Eye (tissue), 1 donor: ENCODE measurements at places on chromosomes 7 and 10.
A peak's percentile ranks its signal among the peaks of the same experiment; 100 is the strongest.

DNA sequence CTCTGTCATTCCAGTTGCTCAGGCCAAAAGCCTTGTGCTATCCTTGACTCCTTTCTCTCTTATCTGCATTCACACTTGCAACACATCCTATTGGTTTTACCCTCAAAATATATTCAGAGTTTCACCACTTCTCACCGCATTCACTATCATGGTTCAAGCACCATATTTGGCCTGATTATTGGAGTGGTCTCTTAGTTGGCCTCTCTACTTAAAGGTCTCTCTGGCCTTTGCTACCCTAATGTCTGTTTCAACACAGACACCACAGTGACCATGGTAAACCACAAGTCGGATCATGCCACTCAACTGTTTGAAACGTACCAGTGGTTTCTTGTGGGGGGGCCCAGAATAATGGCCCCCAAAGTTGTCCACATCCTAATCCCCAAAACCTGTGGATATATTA lies 15.2 kb upstream of the PDZD8 start:
- no peak for DNase-seq

- DNase-seq: no peak
These were observed 185.0 kb downstream of the TCF7L2 start for GRCh38 chr10:113135025-113135424.

GRCh38 chr7:133300811-133301210 lies 47.9 kb downstream of the EXOC4 start:
- no peak for DNase-seq

- no peak for DNase-seq
These were observed 211.7 kb downstream of the DKK1 start for GRCh38 chr10:52525761-52526160.

GRCh38 chr10:126387041-126387921 lies 996 bp downstream of the ADAM12 start:
- peak; percentile 88 for DNase-seq

DNA sequence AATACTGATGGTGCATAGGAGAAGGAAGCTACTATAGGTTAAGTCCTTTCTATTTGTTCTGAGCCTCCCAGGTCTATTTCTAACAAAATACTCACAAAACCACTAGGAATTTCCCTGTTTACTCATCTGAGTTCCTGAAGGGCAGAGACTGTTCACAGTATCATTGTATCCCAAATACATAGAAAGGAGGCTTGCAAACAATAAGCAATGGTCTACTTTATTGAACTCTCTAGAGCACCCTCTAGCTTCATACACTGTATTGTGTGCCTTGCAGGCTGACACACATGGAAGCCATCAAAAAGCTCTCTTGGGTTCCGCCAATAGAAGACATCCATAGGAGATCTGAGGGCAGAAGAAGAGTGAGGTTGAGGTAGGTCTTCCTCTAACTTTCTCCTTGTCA lies 826.1 kb downstream of the GRM8 start:
- no peak for DNase-seq

DNA sequence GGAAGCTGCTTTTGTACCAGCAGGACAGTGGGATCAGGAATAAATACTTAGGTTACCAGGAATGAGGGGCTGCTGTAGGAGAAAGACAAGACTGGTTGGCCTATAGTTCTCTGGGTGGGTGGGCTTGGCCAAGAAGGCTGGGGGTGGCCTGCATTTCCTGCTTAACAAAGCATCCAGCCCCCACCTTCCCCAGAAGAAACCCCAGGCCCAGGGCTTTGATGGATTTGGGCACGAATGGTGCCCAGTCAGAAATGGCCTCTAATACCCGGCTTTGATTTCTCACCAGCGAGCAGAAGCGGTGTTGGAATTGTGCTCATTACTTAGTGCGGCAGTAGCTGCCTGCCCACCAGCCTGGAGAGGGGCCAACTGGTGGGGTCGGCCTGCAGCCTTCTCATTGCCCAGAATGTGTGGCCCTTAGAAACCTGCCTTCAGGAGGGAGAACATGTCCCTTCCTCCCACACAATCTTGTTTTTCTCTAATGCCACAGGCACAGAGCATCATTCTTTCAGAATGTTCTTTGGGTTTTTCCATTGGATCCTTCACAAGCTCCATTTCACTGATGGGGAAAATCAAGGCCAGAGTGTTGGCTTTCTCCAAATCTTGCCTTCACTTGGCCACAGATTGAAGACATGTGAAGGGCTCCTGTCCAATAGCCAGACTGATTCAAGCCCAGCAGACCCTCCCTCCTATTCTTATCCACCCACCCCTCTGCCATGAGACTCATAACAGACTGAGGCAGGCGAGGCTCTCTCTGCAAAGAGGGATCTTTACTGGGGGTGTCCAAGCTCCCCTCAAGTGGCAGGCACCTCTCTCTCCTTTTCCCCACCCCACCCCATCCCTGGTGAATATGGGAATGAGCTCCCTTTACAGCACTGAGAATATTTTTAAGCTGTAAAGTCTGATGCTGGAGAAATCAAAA lies 2.5 kb downstream of the UNC5B start:
- no peak for DNase-seq

- DNase-seq: no peak
These were observed 212.8 kb downstream of the TRIL start for GRCh38 chr7:28745351-28745750.

DNA sequence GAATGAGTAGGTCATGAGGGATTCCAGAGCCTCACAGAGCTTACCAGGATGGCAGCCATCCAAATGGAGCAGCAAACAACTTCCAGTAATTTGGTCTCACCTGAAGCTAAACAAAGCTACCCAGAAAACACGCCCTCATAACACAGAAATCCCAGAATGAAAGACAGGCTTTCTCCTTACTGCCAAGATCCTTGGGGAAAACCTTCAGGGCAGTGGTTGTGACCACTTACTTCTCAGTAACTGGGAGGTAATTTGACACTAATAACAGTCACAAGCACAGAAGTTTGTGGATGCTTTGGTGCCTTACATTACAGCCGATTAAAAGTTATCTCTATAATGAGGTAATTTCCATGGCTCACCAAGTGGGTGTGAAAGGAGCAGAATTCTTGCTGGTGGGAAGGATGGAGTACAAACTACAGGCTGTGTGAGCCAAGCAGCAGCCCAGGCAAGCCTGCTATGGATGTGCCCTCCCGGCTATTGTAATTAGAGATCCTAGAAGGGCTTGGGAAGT lies 10.4 kb downstream of the WDR91 start:
- no peak for DNase-seq

- DNase-seq: no peak
These were observed 149.9 kb downstream of the NEURL1 start for GRCh38 chr10:103643381-103643780.

DNA sequence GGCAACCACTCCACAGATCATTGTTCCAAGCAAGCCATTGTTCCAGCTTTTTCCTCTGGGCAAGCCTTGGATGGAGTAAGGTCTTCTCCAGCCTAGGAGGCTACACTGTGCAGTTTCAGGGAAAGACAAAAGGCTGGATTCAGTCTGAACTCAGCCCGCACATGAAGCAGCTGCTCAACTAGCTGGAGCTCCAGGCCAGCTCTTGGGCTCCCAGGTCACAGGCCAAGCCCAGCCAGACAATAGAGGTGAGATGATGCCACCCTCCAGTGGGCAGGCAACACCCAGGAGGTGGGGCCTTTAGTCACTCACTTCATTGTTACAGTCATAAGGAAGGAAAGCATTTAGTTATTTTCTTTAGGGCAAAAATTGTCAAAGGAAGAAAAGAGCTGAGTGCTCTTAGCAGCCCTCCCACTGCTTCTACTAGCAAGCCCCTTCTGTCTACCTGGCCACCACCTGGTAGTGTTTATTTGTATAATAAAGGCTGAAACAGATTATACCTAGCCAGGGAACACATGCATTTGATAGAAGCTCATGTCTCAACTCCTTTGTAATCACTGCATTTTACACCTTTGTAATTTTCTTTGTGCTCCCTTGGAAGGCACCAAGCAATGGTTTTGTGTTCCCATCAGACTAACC lies 253.4 kb downstream of the WDR11 start:
- DNase-seq: no peak

DNA sequence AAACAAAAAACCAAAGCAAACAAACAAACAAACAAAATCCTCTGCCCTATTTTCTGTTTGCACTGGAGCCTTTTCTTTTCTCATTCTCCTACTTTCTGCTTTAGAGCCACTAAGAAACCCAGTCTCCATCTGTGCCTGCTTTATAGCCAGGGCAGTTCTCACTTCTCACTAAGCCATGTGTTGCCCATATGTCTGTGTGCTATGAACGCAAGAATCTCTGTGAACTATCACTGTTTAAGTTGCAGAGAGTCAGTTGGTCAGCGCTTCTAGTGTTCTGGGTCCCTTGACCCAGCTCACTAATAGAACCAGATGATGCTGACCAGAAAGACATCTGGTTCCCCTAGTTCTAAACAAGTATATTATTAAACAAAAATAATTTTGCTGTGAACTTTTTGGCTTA lies 81.4 kb downstream of the FAM185A start:
- DNase-seq: peak; percentile 37

DNA sequence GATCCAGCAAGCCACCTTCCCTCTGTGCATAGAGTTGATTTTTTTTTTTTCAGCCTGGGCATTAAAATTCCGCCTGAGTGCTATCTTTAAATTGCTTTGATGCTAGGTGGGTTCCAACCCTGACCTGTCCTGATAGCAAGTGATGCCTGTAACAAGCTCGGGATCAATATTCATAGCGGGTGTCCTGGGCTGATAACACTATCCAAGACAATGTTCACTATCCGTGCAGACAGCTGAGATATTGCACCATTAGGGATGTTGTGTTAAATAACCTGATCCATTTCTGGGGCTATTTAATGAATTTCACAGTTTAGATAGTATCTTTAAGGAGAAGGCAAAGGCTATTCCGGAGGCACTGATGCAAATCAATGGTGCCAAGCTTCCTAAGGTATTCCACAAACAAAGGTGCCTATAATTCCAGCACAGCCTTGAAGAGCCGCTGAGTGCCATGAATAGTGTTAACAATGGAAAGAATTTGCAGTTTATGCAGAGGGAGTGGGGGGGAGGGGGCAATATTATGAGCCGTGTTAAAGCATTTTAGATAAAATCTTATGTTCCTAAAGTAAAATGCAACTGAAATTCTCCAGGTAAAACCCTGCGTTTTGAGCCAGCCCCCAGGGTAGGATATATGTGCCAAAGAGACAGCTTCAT lies 4.2 kb upstream of the NKX1-2 start:
- peak; percentile 36 for DNase-seq

DNA sequence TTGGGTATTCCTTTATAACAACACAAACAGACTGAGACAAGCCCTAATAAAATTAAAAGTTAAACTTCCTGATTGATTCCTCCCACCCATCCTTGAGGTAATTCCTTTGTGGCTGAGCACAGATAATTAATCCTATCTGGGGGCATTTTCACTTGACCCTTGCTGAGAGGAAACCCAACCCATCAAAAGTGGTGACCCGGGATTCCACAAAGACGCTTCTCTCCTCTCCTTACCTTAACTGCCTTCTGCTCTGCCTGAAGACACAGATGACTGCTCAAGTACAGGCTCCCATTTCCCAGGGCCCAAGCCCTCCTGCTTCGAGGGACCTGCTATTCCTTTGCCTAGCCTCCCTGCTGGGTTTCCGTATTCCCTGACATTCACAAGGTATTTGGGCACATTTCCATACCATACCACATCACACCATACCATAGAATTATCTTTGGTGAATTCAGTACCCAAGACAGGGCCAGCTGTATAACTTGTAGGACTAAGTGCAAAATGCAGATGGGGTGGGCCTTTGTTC lies 9.8 kb upstream of the MAPK8 start:
- no peak for DNase-seq

DNA sequence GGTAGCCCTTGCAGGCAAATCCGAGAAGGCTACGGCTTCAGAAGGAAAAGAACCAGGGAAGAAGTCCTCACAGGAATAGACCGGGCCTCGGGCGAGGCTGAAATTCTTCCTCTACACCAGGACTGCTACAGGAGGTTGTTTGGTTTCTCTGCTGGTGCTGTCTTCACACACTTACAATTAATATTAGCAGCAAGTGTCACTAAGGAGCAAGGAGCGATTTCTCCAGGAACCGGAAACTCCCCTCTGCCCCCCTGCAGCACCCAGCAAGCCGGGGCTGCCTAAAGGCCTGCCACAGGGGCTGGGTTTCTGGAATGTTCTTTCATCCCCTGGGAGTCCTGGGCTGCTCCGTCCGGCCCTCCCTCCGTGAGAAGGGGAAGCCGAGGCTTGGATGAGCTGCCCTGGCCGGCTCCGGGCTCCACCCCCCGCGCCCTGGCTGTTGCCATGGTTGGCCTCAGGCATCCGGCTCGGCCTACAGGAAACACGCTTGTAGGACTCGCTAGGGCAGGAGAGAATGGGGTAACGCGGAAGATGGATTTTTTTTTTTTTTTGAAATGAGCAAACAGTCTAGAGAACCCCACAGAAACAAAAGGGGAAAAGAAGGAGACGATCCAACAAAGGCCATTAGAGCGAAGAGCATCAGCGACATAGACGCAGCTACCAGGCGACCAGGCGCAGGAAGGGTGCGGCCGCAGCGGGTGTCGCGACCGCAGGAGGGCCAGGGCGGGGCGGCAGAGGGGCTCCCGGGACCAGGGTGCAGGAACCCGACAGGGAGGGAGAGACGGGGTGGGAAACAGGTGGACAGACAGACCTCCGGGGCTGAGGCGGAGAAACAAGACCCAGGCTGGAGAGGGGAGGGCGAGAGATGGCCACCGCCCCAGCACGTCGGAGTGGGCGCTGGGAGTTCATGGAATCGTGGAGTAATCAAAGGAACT lies 33.0 kb downstream of the EN2 start:
- DNase-seq: peak; percentile 82

GRCh38 chr7:47661051-47661714 lies 79.3 kb upstream of the TNS3 start:
- no peak for DNase-seq

GRCh38 chr7:5423976-5424748 lies 528 bp upstream of the TNRC18 start:
- peak; percentile 100 for DNase-seq

DNA sequence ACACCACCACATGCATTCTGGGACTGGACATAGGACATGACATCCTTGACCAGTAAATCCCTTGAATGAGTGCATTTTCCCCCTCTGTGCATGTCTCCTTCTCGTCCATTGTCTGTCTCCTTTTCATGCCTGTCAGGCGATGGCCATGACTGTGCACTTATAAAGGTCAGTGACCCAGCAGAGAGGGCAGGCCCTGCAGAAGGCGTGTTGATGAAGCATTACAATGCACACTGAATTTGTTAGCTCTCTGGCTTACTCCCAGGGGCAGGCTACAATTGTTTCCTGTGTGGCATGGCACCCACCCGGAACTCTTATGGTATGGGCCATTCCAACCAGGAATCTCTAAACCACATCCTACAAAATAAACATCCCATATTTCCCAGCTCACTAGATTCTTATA lies 71.1 kb downstream of the SAMD9 start:
- DNase-seq: peak; percentile 88

GRCh38 chr7:82676777-82677463 lies 233.3 kb upstream of the CACNA2D1 start:
- DNase-seq: no peak

- DNase-seq: no peak
These were observed 66.2 kb downstream of the NAMPT start for GRCh38 chr7:106218546-106218945.

GRCh38 chr10:73887294-73888039 lies 13.1 kb upstream of the CAMK2G start:
- DNase-seq: peak; percentile 86
